ENCODE measurements at places on chromosomes 16 and 17.

DNA sequence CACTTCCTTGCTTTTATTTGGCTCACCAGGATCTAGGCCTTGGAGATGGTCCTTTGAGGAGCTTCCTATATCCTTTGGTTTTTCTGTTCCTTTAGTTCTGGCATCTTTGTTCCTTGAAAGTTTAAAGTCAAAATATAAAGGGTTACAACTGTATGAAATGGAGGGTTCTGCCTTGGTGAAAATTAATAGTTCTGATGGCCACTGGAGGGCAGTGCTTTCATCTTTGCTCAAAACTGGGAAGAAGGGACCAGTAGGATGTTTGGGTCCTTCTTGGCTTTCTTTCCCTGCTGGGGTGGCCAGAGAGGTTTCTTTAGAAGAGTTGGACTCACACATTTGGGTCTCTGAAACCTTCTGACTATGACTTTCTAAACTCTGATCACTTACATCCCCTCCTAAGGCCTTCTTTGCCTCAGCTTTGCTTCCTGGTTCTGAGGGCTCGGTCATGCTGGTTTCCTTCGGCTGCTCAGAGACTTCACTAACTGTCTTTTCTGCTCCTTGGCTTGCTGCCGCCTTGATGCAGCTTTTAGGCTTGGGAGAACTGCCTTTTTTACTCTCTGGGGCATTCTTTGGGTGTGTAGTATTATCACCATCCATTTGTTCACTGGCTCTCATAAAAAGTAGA is 10.9 kb upstream of the ITGA2B start:
- DNase-seq: no peak

DNA sequence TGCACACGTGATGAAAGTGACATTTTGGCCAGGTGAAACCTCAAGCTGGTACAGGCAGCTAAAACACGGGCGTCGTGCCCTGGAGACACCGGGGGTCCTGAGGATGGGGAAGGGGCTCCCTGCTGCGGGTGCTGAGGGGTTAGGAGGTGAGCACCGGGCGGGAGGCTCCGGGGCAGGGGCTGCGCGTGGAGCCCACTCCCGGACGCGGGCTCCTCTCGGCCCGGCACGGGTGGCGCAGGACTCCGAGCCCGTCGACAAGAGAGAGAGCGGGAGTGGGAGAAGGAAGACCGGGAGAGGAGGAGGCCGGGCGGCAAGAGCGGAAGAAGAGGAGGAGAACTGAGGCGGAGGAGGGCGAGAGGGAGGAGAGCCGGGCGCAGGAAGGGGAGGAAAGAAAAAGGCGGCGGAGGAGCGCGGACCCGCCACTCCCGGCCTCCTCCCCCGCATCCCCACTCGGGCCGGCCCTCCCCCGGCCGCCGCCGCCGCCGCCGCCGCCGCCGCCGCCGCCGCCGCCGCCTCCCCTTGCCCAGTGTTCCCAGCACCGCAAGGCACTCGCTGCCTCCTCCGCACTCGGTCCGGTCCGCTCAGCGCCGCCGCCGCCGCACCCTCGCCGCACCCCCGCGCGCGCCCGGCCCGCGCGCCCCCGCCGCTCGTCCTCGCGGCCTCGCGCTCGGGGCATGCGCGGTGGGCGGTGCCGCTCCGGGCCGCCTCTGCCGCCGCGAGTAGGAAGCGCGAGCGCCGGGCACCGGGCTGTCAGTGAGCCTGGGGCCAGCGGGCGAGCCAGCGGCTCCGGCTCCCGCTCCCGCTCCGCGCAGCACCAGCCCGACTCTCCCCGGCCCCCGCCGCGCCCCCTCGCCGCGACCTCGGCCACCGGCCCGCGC is at the start of gene PRKCA:
PRKCA (plus strand) TSS at position 750 of the 878 bp plus-strand sequence.
- DNase-seq: peak; percentile 48

DNA sequence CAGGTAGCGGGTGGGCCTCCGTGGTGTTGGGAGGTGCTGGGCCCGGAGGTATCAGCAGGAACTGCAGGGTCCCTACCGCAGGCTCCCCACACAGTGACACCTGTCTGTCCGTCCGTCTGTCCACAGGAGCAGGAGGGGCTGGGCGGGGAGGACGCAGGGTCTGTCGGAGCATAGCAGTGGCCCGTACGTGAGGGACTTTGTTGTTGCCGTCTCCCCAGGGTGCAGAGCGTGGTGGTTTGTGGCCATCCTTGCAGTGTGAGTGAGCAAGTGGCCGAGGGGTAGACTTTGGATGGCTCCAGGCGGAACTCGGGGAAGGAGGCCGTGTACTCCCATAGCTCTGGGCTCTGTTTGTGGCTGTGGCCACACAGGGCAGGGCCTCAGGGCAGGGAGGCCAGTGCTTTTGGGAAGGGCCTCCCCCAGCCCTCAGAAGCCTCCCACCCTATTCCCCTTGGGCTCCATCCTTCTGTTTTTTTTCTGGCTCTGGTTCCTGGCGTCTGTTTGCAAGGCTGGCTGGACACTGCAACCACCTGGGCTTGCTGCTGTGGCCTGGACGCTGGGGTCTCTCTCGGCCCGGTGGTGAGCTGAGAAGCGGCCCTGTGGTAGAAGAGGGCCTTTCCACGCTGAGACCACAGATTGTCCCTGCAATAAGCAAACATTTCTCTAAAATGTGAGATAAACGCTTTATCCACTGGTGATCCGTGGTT is 41.0 kb upstream of the ZNF750 start:
- DNase-seq: no peak

DNA sequence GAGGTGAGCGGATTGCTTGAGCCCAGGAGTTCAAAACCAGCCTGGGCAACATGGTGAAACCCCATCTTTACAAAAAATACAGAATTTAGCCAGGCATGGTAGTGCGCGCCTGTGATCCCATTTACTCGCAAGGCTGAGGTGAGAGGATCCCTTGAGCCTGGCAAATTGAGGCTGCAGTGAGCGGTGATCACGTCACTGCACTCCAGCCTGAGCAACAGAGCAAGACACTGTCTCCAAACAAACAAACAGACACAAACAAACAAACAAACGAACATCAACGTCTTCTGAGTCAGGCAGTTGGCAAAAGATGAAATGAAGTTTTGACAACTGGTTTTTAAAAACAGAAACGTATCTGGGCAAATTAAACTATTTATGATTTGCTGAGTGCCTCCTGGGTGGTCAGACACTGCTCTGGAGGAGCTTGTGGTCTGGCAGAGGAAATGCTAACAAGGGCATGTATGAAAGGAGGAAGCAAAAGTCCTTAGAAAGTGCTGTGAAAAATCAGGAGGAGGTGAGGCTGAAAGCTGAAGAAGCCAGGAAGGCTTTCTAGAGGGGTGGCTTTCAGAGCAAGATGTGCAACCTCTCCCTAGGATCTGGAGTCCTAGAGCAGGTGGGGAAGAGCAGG is 10.2 kb upstream of the KRT20 start:
- no peak for DNase-seq

- DNase-seq: no peak
Observed at GRCh38 chr16:54398986-54399385, 112.4 kb upstream of the IRX3 start.

- DNase-seq: no peak
Observed at GRCh38 chr16:82282662-82283061, 112.6 kb upstream of the MPHOSPH6 start.

DNA sequence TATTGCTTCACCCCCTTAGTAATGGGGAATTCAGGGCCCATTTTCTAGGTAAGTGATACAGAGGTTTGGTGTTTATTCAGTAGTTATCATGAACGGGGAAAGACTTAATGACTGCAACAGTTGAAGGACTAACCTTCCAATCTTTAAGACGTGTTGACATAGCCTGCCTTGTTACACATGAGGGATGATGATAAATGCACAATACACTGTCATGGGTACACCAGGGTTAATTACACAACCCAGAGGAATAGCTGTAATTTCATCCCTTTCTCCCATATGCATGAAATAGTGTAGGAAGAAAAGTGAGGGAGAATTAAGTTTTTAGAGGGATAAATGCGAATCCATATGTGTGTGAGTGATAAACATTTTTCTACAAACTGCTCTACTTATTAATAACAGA is 10.7 kb downstream of the MYH4 start:
- DNase-seq: no peak

GRCh38 chr16:86942151-86943051 is 364.1 kb downstream of the FOXL1 start:
- DNase-seq: no peak

DNA sequence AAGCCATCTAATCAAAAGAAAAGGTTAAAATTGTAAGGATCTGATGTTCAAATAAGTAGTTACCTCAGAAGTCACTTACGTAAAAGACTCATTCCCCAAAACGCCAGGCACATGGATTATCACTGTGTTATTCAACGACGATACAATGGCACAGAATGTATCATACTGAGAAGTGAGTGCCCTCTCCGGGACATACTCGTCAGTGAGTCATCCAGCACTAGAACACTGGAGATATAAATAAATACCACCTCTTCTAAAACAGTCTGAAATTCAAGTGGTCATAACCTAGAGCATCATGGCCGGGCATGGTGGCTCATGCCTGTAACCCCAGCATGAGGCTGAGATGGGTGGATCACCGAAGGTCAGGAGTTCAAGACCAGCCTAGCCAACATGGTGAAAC is 24.9 kb downstream of the USP31 start:
- DNase-seq: no peak

DNA sequence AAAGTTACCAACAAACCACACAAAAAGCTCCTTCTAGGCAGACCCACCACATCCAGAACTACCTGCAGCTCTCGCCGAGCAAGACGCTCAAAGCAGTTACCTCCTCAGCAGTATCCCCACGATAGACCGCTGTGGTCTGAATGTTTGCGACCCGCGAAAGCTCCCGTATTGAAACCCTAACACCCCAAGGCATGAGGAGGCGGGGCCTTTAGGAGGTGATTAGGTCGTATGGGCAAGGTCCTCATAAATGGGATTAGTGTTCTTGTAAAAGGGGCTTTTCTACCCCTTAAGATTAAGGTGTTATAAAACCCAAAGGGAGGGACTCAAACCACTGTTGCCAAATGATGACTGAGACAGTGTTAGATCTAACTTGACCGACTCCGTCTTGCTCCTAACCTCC is 19.0 kb upstream of the RPH3AL start:
- DNase-seq: no peak

DNA sequence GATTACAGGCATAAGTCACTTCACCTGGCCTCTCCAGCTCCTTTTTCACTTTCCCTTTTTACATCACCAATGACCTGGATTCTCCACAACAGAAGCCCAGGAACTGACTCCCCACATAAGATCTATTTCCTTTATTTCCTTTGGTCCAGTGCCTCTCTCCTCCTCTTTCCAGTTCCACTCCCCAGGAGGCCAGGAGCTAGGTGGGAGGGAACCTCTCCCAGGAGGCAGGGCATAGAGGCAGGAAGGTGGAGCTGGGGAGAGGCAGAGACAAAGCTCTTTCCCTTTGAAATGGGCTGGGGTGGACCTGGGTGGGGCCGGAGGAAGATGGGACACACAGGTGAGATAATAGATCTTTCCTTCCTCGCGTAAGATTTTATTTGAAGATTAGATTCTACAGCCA is 318.3 kb upstream of the TNRC6C start:
- no peak for DNase-seq

DNA sequence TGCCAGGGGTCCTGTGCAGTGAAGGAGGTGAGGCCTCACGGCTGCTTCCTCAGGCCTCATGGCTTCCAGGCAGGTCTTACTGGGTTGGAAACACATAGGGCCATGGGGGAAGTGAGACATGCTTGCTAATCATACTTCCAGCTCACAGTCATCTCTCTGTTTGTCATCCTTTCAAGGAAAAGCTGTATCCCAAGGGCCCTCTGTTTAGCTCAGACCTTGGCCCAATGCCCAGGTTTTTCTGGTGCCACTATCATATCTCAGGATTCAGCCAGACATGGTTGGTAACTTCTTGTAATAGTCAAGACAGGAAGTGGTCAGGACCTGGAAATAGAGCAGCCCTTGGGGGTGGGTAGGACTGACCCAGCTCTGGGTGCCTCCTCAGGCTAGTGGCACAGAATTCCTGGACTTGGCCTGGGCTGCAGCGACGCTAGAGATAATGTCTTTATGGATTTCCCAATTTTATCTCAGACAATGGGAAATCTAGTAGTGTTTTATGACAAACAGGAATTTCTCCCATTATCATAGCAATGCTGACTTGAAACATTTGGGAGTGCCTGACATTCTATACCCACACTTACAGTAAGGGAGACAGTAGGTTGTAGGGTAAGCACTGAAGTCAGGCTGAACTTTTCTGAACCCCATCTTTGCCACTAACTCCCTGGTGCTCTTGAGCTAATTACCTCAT is 13.5 kb upstream of the ITGB3 start:
- DNase-seq: no peak

GRCh38 chr17:41004397-41004796 is 4.5 kb downstream of the KRTAP3-1 start:
- DNase-seq: no peak

GRCh38 chr17:33267851-33268548 is 25.1 kb downstream of the ASIC2 start:
- no peak for DNase-seq

- DNase-seq: no peak
Observed at GRCh38 chr17:30832438-30833124, 815 bp downstream of the ATAD5 start.

DNA sequence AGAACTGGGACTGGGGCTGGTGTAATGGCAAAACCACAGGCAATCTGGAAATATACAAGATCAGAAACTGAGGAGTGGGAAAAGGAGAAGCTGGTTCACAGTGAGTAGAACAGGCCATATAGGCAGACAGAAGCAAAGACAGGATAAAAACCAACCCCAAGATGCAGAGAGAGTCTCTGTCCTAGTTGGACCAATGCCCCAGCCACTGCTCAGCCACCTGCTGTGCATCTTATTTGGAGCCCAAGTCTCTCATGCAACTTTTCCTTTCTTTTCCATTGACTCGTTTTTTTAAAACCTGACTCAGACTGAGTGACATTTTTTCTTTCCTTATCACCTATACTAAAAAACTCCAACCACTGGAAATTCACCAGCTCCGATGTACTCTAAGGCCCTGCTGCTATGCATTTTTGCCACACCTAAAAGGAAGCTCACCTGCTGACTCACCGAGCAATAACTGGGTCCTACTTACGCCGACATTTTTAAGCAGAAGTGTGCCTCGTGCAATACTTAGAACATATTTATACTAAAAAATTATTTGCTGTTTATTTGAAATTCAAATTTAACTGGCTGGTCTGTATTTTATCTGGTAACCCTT is 100.8 kb upstream of the XYLT1 start:
- no peak for DNase-seq

- no peak for DNase-seq
Observed at GRCh38 chr16:3599922-3600321, 11.5 kb downstream of the SLX4 start.
